Eye (tissue), 1 donor: ENCODE measurements at places on chromosomes 12 and 14.
A peak's percentile ranks its signal among the peaks of the same experiment; 100 is the strongest.

DNA sequence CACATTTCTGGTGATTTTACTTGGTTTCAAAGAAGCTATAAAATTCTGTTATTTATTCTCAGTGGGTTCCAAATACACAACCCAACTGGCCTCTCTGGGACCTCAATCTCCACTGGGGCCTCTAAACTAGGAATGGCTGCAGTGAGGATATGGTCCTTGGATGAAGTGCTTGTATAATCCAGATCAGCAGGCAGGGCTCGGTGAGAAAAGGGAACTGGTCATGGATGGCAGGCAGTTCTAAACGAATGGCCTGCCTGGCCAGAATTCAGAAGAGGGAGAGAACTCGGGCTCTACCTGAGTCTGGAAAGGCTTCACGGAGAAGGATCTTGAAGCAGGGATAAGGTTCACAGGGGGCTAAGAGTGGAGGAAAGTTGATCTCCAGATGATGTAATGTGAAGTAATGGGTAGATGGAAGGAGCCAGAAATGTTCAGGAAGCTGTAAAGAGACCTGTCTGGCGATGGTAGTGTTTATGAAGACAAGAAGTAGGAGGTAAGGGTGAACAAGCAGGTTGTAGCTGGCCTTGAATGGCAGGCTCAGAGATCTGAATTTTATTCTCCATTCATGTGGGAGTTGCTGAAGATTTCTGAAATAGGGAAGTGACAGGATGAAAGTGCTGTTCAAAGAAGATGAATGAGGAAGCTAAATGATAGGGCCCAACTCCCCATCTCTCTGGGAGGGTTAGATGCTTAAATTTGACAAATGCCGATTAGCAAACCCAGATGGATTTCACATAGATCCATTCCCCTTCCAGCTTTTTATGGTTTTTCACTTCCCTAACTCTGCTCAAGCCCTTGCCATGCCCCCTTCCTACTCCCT, 31.5 kb upstream of the ANO6 start:
- no peak for DNase-seq

DNA sequence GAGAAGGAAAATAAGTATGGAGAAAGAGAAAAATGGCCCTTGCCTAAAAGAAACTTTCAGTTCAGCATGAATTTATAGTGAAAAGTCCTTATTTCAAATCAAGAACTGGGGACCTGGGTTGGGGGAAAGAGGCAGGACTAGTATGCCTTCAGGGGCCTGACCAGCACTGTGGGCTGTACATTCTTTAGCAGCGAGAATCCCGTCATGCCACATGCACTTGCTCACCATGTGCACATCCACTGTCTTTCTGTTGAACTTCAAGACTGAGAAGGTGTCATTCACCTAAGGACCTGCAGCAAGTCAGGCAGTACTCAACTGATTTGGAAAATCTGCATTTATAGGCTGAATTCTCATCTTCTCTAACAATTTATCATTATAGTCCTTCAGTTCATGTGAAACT, 50.2 kb downstream of the RAB35 start:
- no peak for DNase-seq

- DNase-seq = no peak
Measured at GRCh38 chr12:93865751-93866150, 188.6 kb downstream of the CRADD start.

DNA sequence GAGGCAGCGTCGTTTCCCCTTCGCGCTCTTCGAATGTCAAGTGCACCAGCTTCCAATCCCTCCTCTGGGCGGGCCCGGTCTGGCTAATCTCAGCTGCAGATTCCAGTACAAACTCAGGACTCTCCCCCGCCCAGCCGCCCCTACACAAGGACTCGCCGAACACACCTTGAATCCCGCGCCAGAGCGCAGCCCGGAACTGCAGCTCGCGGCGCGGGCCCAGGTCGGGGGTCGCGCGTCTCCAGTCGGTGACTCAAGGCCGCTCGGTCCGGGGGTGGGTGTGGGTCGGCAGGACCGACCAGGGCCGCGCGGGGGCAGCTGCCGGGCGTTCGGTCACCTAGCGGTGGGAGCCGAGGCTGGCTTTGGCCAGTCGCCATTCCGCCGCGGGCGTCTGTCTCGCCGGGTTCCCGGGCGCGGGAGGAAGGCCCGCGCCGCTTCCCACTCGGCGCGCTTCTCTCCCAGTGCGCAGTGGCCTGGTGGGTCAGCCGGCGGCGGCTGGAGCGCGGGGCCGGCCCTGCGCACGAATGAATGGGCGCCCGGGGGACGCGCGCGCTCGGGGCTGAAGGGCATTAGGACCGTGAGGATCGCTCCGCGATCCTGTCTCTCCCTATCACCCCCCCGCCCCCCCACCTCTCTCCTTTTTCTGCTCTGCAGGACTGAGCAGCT, at the start of gene GALNT16:
Gene GALNT16 (plus strand): TSS at position 632 of the 663 bp plus-strand sequence. CDS start 133 bp downstream, outside the sequence.
- peak; percentile 84 for DNase-seq

GRCh38 chr14:103427485-103428443, 42.5 kb downstream of the MARK3 start:
- DNase-seq = no peak

DNA sequence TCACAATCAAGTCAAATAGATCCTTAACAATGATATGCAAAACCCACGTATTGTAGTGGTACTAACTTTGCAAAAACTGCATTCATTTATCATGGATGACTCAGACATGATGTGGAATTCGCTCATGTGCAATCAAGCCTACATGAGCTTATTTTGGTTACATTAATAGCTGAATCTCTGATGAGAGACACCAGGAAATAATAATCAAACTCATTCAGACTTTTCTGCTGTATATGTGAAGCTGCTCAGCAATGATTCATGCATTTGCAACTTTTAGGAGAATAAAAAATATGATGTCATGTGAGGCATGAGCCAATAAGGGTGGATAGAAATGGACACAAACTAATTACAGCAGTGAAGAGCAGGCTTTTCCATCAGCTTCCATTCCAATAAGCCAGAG, 1075.8 kb upstream of the TMEM132C start:
- DNase-seq = peak; percentile 14

DNA sequence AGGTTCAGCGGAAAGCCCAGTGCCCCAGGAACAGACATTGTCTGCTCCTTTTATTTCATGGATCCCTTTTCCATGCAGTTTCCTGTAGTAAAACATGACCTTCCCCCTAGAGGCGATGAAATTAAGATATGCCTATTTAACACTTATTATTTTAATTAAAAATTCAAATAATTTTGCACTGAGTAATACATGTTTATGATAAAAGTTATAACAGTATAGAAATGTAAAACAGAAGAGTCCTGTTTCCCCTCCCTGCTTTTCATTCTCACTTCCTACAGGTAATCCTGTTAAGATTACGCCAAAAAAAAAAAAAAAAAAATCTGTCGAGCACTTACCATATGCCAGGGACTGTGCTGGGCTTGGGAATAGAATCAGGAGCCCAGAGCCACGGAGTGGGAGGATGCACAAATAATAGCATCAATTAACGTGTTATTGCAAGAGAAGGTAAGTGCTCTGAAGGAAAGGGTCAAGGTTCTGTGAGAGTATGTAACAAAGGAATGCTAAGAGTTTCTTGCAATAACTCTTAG, 830 bp upstream of the LPCAT3 start:
- DNase-seq = no peak

- no peak for DNase-seq
Measured at GRCh38 chr12:59398164-59398563, 197.7 kb upstream of the SLC16A7 start.

GRCh38 chr14:102891556-102891955, 30.9 kb upstream of the AMN start:
- no peak for DNase-seq
